ENCODE measurements at places on chromosomes 13 and 19. TPM values are rescaled to one million over a fixed set of nuclear protein-coding genes. Genes with fewer than 3 reads are reported as not detected.

Gene SHISA2
- total RNA-seq = 5.5 TPM

Gene KLK3
- total RNA-seq = not detected

Gene ZNF99
- not detected for total RNA-seq

Gene COL5A3
- under 0.01 TPM for total RNA-seq

Gene ZNF835
- total RNA-seq = 0.14 TPM

Gene SMIM44
- total RNA-seq = not detected

Gene GJB2
- not detected for total RNA-seq

Gene ZNF836
- 4.7 TPM for total RNA-seq

Gene IL12RB1
- not detected for total RNA-seq

Gene C13orf42
- not detected for total RNA-seq

Gene CDK8
- 21.9 TPM for total RNA-seq

Gene CDC37
- total RNA-seq = 265 TPM

Gene SAFB2
- 58.9 TPM for total RNA-seq

Gene CLEC17A
- not detected for total RNA-seq

Gene PRR12
- total RNA-seq = 5.7 TPM

Gene ZNF284
- 2.9 TPM for total RNA-seq

Gene RGS9BP
- 0.22 TPM for total RNA-seq

Gene CEACAM4
- total RNA-seq = not detected

Gene IGLON5
- total RNA-seq = not detected

Gene TMEM190
- not detected for total RNA-seq

Gene DCT
- total RNA-seq = not detected

Gene ZSCAN5C
- not detected for total RNA-seq

Gene SHISA7
- total RNA-seq = not detected

Gene ZFP28
- total RNA-seq = 9.2 TPM

Gene OR7A5
- not detected for total RNA-seq

Gene IL17D
- 2.0 TPM for total RNA-seq

Gene PABPC3
- 0.22 TPM for total RNA-seq

Gene LAIR1
- not detected for total RNA-seq

Gene CCDC106
- total RNA-seq = 8.0 TPM

Gene PEAK3
- total RNA-seq = not detected

Gene MBD3L2
- not detected for total RNA-seq

Gene TPGS1
- total RNA-seq = 21.2 TPM

Gene CEACAM7
- not detected for total RNA-seq

Gene ZNF667
- 3.4 TPM for total RNA-seq

Gene C19orf73
- total RNA-seq = 0.80 TPM

Gene ODAD3
- 0.50 TPM for total RNA-seq

Gene UNC13A
- under 0.01 TPM for total RNA-seq

Gene RXFP2
- total RNA-seq = not detected

Gene TEX101
- total RNA-seq = not detected

Gene ATP1A3
- 0.13 TPM for total RNA-seq

Gene TMEM150B
- not detected for total RNA-seq

Gene GSX1
- not detected for total RNA-seq

Gene SERPINE3
- total RNA-seq = 0.07 TPM
